ENCODE measurements at places on chromosomes 1 and 21.
A peak's percentile ranks its signal among the peaks of the same experiment; 100 is the strongest.

GRCh38 chr1:44631333-44631646, 43.0 kb downstream of the TMEM53 start:
- DNase-seq, result no peak

GRCh38 chr1:94600556-94600955, 59.0 kb upstream of the F3 start:
- DNase-seq, result no peak

DNA sequence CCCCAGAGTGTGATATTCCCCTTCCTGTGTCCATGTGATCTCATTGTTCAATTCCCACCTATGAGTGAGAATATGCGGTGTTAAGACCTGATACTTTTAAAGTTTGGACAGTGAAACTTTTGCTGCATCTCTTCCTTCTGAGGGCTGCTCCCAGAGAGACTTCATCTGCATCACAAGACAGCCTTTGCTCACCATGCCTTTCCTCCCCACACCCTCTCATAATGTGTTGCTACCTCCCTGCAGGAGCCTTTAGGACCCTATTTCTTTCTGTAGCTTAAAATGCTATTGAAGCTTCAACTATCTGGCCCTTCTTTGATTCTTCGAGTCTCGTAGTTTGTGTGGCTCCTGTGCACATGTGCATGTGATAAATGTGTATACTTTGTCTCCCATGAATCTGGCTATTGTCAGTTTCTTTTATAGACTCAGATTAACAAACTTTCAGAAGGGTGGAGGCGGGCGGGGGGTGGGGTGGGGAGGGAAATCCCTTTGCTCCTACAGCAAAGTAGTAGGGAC, 23.7 kb downstream of the LEPR start:
- DNase-seq, result no peak

DNA sequence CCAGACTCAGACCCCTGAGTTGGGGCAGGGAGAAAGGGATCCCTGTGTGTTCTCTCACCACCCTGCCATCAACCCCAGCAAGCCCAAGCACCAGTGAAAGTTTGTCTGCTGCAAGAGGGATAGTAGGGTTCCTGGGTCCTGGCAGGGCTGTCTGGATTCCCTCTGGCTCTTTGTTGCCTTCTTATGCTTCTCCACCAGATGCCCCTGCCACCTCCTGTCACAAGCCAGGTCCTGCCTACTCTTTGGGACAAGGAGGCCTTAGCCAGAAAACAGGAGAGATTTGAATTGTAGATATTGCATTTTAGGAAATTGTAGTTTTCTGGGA, 21.7 kb downstream of the UBE2T start:
- DNase-seq, result no peak

GRCh38 chr1:203395751-203396150, 44.8 kb upstream of the FMOD start:
- DNase-seq, result no peak

DNA sequence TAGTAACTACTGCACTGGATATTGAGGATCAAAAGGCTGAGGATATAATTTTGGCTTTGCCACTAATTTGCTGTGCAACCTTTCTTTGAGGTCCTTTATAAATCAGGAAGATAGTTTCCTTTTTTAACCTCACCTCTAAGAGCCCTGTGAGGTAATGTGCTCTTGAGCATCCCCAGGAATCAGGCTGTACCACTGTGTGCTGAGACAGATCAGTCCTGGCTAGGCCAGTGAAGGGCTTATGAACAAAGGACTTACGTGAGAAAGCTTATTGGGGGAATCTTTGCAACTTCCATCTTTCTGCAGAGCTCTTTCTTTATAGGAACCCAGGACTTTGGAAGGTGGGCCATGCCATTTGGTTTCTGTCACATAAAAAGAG, 188.9 kb downstream of the SIPA1L2 start:
- no peak for DNase-seq

- DNase-seq, result no peak
These were observed 39.0 kb downstream of the LPAR3 start for GRCh38 chr1:84853741-84854721.

DNA sequence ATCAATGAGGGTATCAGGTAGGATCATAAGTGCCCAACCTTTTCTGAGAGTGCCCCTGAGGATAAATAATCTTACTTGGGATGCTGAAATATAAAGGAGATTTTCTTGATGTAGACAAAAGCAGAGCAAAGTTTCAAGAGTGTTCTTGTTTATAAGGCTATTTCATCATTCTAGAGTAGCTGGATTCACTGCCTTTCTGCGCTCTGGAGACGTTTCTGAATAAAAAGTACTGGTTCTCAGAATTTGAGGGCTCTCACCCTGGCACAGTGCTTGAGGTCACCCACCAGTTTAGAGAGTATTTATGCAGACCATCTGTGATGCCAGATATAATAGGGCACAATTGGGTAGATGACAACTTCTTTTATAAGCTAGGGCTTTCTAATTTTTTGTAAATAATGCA, 103.3 kb downstream of the GDAP2 start:
- DNase-seq, result no peak

DNA sequence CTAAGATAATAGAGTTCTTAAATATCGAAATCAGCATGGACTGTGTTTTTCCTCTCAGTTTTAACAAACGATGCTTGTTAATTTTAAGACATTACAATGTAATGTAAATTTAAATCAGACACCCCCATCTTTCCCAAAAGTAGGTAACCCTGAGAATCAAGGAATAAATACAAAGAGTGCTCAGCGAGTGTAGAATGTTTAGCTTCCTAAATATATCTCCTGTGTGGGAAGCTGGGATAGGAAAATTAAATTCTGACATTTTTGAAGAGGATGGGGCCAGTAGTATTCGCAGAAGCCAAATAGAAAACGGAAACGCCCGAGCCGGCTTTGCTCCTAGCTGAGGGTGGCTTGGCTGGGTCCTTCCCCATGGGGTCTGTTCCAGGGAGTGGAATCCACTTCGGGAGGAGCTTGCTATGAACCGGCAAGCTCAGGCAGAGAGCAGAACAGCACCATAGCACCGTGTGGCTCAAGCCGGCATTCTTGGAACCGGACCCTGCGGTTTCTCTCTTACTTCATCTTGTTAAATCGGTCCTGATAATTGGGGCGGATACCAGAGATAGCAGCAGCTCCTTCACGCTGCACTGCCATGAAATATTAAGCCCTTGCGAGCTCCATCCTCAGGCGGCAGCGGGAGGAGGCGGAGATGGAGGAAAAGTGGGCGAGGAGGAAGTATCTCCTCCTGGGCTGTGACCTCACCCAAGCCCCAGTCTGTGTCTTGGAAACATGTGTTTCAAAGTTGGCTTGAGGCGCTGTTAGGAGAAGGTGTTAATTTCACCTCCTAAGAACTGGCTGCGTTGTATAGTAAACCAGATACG, 24.9 kb downstream of the MAP3K7CL start:
- DNase-seq, result no peak

GRCh38 chr1:237306726-237307125, 264.7 kb downstream of the RYR2 start:
- DNase-seq, result no peak

DNA sequence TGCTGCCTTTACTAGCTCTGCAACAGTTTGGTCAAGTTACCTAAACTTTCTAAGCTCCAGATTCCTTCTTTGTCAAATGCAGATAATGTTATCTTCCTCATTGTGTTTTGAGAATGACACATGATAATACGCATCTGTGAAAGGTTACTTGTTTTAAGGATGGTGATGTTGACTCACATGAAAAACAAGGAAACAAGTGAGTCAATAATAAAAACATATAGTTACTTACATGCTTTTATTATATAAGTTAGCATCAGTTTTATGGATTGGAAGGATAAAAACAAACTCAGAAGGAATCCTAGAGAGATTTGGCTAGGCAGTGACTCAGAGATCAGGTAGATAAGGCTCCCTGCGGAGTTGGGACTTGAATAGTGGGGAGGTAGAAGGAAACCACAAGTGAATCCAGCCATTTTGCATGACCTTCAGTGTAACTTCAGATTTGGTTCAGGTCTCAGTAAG, 144.6 kb downstream of the LMO4 start:
- no peak for DNase-seq

DNA sequence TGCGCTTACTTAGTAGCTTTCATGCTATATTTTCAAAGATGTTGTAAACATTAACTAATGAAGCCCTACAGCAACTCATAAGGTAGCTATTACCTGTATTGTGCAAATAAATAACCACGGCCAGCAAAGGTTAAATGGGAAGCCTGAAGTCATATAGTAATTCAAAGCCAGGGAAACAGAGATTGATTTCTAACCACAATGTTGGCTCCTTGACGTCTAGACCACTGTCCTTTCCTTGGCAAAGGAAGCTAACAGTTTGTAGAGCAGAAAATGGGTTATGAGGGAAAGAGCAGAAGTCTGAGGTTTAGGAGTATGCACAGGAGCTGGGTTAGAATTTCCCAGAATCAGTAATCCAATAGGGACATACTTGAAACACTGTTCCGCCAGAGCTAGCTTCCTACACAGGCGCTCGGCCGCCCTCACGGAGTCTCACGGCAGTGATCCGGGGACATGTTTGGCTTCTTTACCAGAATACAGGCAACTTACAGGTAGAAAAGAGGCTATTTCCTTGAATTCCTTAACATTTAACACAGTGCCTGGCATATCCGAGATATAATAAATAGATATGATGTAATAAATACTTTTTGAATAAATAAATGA, 298.8 kb upstream of the LYPLAL1 start:
- no peak for DNase-seq

DNA sequence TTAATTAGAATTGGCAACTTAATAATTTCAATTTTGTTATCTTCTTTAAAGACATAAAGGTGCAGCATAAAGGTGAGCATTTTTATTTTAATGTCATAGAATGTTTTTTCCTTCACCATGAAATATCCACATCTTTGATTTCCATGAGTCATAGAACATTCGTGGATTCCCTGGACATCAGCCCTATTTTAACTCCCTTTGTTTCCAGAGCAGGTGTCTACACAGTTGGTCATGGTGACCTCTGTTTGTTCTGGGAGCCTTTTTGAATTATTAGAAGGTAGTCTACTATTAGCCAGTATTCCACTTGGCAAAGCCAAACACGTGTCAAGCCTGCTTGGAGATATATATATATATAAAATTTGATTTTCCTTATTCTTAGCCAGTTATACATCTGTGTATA, 572.9 kb downstream of the LTN1 start:
- DNase-seq, result no peak

GRCh38 chr1:75996196-75996595, 64.0 kb upstream of the ASB17 start:
- DNase-seq, result no peak

GRCh38 chr1:222711319-222712252, 705 bp downstream of the AIDA start:
- DNase-seq, result peak; percentile 59

GRCh38 chr1:119139857-119140176, 636 bp downstream of the WARS2 start:
- DNase-seq, result peak; percentile 90

- DNase-seq, result no peak
These were observed 3.2 kb downstream of the EFHD2 start for GRCh38 chr1:15412843-15413242.

- DNase-seq, result no peak
These were observed 23.7 kb upstream of the HFM1 start for GRCh38 chr1:91428182-91428798.

DNA sequence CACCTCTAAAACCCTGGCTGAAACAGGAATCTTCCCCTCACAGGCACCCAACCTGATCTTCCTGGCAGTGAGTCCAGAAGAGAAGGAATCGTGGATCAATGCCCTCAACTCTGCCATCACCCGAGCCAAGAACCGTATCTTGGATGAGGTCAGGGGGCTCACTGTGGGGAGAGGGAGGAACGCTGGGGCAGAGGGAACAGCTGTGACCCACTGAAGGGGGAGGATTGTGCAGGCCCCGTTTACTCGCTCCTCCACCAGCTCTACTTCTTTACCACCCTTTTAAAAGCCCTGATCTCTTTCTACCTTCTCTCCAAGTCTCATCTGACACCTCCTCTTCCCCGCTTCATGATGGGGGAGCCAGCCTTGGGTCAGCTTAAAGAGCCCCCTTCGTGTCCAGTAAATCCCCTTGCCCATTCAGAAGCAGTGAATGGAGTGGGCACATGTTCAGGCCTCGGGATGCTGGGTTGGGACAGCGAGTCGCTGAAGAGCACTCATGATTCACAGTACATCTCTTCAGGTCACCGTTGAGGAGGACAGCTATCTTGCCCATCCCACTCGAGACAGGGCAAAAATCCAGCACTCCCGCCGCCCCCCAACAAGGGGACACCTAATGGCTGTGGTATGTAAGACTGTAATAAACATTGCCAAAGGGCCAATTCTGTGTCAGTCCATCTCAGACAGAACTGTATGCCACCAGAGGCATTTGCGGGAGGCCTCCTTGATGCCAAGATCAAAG, 7.3 kb downstream of the PLEKHO1 start:
- no peak for DNase-seq

Data from NCI-H748 treated with DMSO at 0.1 percent for 48 hours (cell line).